ENCODE measurements at places on chromosomes 2 and 18. TPM values are rescaled to one million over a fixed set of nuclear protein-coding genes. Genes with fewer than 3 reads are reported as not detected.
A peak's percentile ranks its signal among the peaks of the same experiment; 100 is the strongest.

The MERTK gene
- total RNA-seq = 2.1 TPM

The SPC25 gene
- total RNA-seq = 77.0 TPM

The TFPI gene
- total RNA-seq = 125 TPM

DNA sequence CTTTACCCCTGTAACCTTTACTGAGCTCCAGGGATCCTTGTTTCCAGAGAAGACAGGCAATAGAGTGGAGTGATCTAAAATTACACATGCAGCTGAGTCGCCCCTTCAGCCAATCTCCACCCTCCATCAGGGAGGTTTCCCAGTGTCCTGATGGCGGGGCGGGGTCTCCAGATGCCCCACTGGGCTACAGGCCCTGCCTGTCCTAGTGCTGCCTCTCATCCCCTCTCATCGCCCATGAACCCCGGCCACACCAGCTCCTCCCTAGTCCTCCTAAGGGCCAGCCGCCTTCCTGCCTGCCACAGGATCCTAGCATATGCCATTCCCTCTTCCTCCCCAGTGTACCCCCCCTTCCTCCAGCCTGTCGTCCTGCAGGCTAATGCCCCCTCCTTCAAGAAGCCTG, 144.1 kb upstream of the GLI2 start:
- no peaks in the 10 kb centered on the region for H3K36me3 ChIP-seq
- peaks cover 11% of the 10 kb centered on the region for H3K4me1 ChIP-seq
- peaks cover 99% of the 10 kb centered on the region for H3K27me3 ChIP-seq

GRCh38 chr2:158100411-158100810, 1.3 kb upstream of the UPP2 start:
- no peaks in the 10 kb centered on the region for H3K36me3 ChIP-seq
- H3K4me1 ChIP-seq = peaks cover 8% of the 10 kb centered on the region
- H3K27me3 ChIP-seq = no peaks in the 10 kb centered on the region
- no peak overlapping the region for H3K4me3 ChIP-seq
- DNase-seq = no peak

- no peak overlapping the region for H3K27ac ChIP-seq
- H3K4me3 ChIP-seq = no peak overlapping the region
- DNase-seq = no peak
- H3K4me1 ChIP-seq = peaks cover 12% of the 10 kb centered on the region
Measured at GRCh38 chr2:149068996-149069888, 30.7 kb downstream of the LYPD6B start.

DNA sequence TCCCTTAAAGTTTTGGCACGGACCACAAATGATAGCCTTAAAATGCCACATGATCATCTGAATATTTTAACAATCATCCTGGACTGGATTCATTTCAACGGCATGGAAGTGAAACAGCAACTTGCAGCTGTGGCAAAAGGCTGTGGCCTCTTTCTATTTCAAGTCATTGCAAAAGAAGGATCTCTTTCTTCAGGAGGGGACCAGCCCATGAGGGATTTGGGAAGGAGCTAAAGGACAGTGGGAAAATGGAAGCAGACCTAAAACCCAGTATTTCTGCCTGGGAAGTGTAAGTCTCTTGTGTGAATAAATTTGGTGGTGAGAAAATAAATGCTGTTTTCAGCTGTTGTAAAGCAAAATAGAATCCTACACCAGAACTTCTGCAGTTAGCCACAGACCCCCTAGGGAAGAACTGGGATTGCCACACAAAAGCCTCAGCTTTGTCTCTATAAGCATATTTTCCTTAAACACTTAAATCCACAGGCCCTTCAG, 107.3 kb upstream of the ZFP36L2 start:
- no peak for DNase-seq
- no peaks in the 10 kb centered on the region for H3K4me1 ChIP-seq
- no peaks in the 10 kb centered on the region for H3K27me3 ChIP-seq
- H3K27ac ChIP-seq = no peak overlapping the region
- no peaks in the 10 kb centered on the region for H3K36me3 ChIP-seq

DNA sequence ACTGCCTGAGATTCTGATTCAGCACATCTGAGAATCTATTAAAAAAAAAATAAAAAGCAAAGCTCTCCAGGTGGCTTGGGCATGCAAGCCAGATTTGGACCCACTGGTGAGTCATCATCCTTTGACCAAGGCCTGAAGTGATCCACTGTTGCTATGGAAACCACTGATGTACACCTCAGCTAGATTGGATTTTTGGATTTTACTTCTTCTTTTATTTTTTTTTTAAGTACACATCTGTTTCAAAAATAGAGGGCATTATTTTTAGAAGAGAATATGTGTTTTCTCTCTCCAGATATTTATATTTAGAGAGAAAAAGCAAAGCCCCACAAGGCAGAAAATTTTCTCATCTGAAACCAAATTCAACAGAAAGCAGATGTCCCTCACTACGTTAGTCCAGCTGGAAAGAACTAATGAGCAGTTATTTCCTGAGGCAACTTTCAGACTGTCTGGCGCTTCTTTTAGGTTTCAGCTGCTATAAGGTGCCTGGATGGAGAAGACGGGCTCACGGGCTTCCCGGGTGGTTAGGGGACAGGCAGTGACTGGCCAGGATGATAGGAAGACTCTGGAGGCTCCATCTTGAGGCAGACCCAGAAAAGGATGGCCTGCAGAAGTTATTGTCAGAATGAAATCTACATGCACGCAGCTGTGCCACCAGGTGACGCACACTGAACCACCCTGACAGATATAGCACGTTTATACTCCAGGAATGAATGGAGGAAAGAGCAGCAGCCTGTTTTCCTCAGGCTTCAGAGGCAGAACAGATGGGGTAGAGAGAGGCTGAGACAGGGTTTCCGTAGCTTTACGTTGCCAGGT, 50.5 kb downstream of the MRPL35 start:
- no peak overlapping the region for H3K4me3 ChIP-seq
- no peak overlapping the region for H3K27ac ChIP-seq
- DNase-seq = peak; percentile 9
- no peaks in the 10 kb centered on the region for H3K36me3 ChIP-seq
- peaks cover 2% of the 10 kb centered on the region for H3K4me1 ChIP-seq

DNA sequence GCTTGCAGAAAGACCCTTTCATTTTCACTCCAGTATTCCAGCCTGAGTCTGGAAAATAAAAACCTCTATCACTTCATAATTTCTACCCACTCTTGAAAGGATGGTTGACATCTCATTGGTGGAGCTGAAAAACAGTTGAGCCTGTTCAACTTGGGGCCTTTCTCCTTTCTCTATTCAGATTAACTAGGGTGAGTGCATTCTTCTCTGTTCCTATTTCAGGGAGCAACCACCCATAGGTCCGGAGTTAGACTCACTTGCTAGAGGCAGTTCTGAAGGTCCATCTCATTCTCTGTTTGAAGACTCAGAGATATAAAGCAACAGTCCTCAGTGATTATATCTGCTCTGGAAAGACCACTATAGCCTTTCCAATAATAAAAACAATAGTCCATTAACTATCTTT, 167.9 kb upstream of the SPOPL start:
- no peaks in the 10 kb centered on the region for H3K36me3 ChIP-seq
- no peaks in the 10 kb centered on the region for H3K4me1 ChIP-seq
- H3K27ac ChIP-seq = no peak overlapping the region
- no peaks in the 10 kb centered on the region for H3K27me3 ChIP-seq
- H3K4me3 ChIP-seq = no peak overlapping the region

- peak overlapping the region; percentile 30 for H3K4me3 ChIP-seq
- H3K36me3 ChIP-seq = peaks cover 28% of the 10 kb centered on the region
- no peaks in the 10 kb centered on the region for H3K27me3 ChIP-seq
- H3K27ac ChIP-seq = peak overlapping the region; percentile 92
- peaks cover 65% of the 10 kb centered on the region for H3K4me1 ChIP-seq
- peak; percentile 86 for DNase-seq
Measured at GRCh38 chr18:31241900-31242409, 76.0 kb upstream of the DSG1 start.

DNA sequence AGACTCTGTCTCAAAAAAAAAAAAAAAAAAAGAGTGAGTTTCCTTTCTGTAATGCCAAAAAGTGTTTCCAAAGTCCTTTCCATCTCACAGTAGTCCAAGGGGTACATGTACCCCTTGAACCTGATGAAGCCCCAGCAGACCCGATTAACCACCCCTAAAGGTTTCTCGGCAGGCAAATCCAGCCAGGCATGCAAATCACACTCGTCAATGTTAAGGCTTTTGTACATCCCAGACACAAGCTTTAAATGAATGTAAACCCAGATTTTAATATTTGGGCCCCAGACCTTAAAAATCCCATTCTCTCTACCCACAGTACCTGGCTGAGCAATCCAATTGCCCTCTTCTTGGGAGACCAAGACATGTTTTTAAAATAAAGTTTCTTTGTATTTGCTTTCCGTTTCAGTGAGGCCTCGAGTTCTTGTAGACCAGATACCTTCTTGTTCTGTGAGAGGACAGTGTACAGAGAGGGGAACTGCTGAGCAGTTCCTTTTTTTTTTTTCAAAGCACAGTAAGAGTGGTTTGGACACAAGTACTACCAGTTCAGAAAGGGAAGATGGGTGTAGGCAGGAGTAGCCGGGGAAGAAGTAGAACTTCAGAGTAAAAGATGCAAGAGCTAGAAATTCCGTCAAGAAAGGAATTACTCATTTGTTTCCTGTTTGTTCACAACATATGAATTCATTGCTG, at the start of gene NLRC4:
Gene NLRC4, minus strand, starts transcription at position 465 of the 684 bp plus-strand sequence. CDS start 8,111 bp downstream, outside the sequence.
- H3K36me3 ChIP-seq = no peaks in the 10 kb centered on the region
- H3K27ac ChIP-seq = no peak within 1 kb of the TSS
- no peak within 1 kb of the TSS for H3K4me3 ChIP-seq
- no peaks in the 10 kb centered on the region for H3K27me3 ChIP-seq
- no peak for DNase-seq

DNA sequence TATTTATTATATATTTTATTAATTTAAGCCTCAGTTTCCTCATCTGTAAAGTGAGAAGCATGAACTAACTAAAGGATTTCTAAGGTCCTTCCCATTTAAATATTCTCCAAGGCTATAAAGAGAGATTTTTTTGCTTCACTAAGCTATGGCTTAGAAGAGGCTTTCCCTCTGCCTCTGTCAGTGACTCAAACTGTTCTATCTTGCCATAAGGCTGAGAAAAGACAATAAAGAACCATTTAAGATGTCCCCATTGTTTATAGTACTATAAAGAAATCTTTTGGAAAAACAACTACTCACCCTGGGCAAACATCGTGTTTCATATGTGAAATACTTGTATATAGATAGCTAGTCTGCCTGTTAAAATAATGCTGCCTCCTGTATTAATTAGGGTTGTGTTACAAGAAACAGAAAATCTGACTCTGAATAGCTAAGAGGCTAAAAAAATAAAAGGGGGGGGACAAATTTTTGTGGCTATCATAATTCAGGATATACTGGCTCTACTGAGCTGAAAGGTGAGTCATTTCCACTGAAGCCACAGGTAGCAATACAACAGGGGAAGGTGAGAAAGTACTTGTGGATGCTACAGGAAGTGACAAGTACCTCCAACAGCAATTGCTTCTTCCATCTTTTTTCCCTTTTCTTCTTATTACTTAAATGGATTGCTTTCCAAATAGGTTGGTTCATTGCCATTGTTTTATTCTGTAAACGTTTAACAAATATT, 25.4 kb downstream of the EPHA4 start:
- no peaks in the 10 kb centered on the region for H3K27me3 ChIP-seq
- peak overlapping the region; percentile 4 for H3K27ac ChIP-seq
- H3K4me1 ChIP-seq = peaks cover 15% of the 10 kb centered on the region
- no peak overlapping the region for H3K4me3 ChIP-seq
- DNase-seq = no peak

DNA sequence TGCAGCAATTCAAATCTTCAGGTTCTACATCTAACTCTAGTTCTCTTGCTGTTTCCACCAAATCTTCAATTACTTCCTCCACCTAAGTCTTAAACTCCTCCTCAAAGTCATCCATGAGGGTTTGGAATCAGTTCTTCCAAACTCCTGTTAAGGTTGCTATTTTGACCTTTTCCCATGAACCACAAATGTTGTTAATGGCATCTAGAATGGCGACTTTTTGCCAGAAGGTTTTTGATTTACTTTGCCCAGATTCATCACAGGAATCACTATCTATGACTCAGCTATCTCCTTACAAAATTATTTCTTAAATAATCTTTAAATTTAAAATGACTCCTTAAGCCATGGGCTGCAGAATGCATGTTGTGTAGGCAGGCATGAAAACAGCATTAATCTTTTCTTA, 368.9 kb upstream of the TNP1 start:
- peaks cover 11% of the 10 kb centered on the region for H3K36me3 ChIP-seq
- no peaks in the 10 kb centered on the region for H3K27me3 ChIP-seq
- peaks cover 59% of the 10 kb centered on the region for H3K4me1 ChIP-seq
- H3K27ac ChIP-seq = peak overlapping the region; percentile 66

DNA sequence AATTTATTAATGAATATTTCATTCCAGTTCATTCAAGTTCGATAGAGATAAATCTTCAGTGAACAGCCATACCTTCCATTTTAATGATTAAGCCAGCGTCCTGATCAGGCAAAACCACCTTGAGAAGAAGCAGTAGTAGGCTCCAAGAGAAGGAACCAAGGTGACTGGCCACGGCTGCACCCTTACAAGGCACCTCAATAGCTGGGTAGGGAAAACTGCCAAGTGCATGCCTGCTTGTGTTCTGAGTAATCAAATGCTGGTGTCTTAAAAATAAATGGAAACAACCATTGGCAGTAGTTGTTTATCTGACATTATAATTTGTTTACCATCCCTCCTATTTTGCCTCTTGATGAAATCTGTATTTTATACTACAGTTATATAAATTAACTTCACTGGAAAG, 10.0 kb upstream of the FEZ2 start:
- DNase-seq = no peak
- no peak overlapping the region for H3K27ac ChIP-seq
- no peaks in the 10 kb centered on the region for H3K27me3 ChIP-seq
- no peaks in the 10 kb centered on the region for H3K36me3 ChIP-seq

DNA sequence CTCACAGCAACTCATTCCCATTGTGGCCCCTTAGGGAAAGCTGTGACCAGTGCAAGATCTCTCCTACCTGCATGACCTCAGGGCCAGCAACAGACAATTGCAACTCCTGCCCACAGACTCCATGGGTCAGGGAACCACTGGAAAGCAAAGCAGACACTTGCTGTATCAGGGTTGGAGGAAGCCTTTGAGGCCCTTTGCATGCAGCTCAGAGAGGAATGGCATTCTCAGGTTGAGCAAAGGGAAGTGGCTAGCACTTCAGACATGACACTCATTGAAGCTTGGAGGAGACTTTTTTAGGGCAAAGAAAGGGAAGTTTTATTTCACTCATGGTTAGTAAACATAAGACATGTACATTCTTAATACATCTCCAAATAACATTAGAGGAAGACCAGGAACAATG, 22.1 kb downstream of the IL1F10 start:
- no peak for DNase-seq
- no peak overlapping the region for H3K4me3 ChIP-seq
- no peaks in the 10 kb centered on the region for H3K36me3 ChIP-seq
- H3K27ac ChIP-seq = no peak overlapping the region
- H3K27me3 ChIP-seq = no peaks in the 10 kb centered on the region

DNA sequence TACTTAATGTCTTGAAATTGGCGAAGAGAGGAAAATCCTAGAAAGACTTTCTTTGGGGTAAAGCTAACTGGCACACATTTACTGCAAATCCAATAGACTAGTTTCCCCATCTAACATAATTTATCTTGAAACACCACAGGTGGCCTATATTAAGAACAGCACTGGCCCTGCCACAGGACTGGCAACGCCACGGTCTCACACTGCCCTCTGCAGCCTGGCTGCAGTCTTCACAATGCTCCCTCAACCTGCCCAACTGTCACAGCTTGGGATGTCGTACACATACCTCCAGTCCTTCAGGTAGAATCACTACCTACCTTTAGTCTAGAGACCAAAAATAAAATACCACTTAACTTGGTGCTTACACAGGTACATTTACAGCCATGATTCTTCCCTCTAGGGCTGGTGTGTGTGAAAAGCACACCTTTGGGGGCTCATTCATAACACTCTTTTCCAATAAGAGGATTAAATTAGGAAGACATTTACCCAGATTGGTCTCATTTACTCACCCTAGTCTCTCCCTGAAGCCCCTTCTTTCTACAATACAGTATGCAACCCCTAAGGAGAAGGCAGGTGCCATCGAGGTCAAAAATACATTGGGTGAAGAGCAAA, 222.2 kb downstream of the C1D start:
- no peaks in the 10 kb centered on the region for H3K27me3 ChIP-seq
- H3K4me3 ChIP-seq = no peak overlapping the region
- peaks cover 5% of the 10 kb centered on the region for H3K36me3 ChIP-seq
- peaks cover 11% of the 10 kb centered on the region for H3K4me1 ChIP-seq
- H3K27ac ChIP-seq = no peak overlapping the region

Data from Calu3 (cell line).